ENCODE measurements at places on chromosomes 1 and 21.

- no peak for DNase-seq
Measured at GRCh38 chr1:178541829-178542553, 29.1 kb downstream of the TEX35 start.

DNA sequence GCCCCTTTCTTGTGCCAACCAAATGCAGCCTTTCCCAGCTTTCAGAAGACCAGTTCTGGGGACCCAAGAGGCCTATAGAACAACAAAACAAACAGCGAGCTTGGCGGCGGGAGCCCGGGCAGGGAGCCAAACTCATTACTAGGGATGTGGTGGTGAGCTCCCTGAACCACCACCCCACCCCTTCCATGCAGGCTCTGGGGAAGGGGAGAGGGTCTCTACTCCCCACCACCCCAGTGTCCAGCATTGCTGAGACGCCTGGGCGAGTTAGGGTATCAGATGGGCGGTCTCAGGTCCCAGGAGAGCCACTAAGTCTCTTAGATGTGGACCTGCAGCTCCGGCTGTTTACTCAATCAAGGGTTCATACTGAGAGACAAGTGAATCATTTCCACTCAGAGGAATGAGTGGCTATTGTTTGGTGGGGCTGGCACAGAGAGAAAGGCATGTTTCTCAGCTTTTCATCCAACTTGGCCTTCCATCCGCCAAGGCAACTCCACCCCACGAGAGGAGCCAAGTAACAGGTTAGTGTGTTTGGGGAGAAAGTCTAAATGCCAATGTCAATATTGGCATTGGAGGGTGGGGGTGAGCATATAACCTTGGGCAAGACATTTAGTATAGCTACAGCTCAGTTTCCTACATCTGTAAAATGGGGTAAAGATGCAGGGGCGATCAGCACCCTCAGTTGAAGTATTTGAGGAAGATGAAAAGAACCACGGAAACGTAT is 40.9 kb downstream of the PLXNA2 start:
- peak; percentile 78 for DNase-seq

GRCh38 chr1:26772687-26773086 is 15.1 kb upstream of the PIGV start:
- peak; percentile 100 for DNase-seq

DNA sequence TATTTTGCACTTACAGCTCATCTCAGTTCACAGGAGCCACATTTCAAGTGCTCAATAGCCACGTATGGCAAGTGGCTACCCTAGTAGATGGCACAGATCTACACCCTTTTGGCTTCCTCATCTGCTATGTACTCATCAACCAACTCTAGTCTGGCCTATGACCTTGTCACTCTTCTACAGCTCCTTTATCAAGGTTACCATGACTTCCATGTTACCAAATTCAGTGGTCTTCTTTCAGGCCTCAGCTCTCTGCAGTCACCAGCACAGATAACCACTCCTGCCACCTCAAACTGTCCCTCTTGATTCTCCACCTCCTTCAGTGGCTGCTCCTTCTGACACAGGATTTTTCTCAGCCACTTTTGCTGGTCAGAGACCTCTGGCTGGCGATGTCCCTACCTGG is 11.7 kb upstream of the USP48 start:
- no peak for DNase-seq

GRCh38 chr1:159799446-159799985 is 2.6 kb upstream of the FCRL6 start:
- DNase-seq, result no peak

GRCh38 chr1:34176830-34177603 is at the start of gene C1orf94:
Gene C1orf94 (plus strand): TSS chr1:34176907. CDS start chr1:34177790, 883 bp downstream.
- DNase-seq, result peak; percentile 5

- no peak for DNase-seq
Measured at GRCh38 chr1:208525417-208525816, 281.2 kb upstream of the PLXNA2 start.

- peak; percentile 11 for DNase-seq
Measured at GRCh38 chr1:248622570-248623001, 12.3 kb downstream of the OR2T11 start.

- peak; percentile 62 for DNase-seq
Measured at GRCh38 chr1:42931108-42931539, 27.5 kb downstream of the SLC2A1 start.

DNA sequence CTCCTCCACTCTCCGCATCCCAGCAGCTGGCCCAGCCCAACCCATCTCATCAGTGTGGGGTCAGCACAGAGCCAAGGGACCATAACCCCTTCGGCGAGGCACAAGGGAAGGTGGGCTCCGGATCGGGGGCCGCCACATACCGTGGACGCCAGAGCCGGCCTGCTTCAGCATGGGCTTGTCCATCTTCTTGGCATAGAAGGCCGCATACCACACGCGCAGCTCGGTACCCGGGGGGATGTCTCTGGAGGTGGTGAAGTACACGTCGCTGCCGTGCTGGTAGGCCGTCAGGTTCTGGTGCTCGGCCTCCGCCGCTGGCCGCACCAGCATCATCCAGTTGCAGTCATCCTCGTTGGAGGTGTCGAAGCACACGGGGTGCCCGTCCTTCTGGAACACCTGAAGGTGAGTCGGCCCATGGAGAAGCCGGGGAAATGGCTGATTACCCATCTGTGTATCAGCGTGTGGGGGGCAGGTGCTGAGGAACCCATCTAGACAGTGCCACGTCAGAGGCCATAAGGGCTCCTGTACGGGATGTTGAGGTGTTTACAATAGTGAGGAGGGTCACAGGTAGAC is 24.6 kb downstream of the PRDM15 start:
- no peak for DNase-seq

- DNase-seq, result no peak
Measured at GRCh38 chr1:88813471-88813870, 77.9 kb downstream of the GTF2B start.

DNA sequence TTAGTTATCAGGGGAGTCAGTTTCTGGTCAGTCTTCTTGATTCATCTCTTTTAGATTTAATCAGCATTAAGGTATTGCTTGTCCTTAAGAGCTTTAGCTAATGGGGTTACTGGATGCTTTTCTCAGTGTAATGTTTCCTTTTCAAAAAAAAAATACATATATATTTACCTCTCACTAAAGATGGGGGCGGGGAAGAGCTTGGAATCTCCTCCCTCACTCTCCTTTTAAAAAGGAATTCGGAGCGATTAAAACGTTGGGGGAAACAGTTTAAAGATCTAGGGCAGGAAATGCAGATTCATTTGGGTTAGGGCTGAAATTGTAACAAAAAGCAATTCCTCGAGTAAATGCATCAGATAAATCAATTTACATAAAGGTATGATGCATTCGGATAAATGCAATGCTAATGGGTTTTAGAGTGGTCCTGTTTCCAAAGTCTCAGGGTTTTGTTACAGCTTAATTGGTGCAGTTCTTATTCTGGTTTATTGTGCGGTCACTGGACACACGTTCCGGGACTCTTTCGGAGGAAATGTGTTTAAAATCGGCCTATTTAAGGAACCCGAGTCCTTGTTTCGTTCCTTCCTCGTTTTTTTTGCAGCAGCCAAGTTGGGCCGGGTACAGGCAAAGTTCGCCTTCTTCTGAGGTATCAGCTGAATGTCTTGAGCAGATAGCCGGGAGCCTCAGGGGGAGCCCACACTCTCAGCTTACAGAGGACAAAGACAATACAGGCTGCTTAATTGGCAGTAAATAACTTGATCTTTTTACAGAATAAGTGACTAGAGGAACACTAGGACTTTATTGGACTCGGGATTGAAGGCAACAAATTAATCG is 1.6 kb downstream of the LMO4 start:
- peak; percentile 38 for DNase-seq

GRCh38 chr21:44267655-44268142 is 6.0 kb upstream of the DNMT3L start:
- no peak for DNase-seq

DNA sequence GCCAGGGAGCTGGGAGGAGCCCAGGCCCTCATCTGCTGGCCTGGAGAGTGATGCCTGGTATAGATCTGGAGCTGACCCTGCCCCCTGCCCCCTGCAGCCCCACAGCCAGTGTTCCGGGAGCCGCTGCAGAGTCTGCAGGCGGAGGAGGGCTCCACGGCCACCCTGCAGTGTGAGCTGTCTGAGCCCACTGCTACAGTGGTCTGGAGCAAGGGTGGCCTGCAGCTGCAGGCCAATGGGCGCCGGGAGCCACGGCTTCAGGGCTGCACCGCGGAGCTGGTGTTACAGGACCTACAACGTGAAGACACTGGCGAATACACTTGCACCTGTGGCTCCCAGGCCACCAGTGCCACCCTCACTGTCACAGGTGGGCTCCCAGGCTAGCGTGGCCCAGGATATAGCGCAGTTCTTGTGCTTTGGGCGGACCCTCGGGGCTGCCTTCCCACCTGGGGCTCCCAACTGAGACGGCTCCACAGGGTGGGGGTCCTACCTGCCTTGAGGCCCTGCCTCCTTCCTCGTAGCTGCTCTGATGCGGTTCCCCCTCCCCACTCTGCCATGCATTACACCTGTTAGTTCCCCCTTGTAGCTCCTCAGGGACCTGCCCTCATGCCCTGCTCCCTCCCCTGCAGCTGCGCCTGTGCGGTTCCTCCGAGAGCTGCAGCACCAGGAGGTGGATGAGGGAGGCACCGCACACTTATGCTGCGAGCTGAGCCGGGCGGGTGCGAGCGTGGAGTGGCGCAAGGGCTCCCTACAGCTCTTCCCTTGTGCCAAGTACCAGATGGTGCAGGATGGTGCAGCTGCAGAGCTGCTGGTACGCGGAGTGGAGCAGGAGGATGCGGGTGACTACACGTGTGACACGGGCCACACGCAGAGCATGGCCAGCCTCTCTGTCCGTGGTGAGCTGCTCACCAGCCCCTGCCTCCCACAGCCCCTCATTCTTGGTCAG is 98.7 kb downstream of the OBSCN start:
- no peak for DNase-seq

DNA sequence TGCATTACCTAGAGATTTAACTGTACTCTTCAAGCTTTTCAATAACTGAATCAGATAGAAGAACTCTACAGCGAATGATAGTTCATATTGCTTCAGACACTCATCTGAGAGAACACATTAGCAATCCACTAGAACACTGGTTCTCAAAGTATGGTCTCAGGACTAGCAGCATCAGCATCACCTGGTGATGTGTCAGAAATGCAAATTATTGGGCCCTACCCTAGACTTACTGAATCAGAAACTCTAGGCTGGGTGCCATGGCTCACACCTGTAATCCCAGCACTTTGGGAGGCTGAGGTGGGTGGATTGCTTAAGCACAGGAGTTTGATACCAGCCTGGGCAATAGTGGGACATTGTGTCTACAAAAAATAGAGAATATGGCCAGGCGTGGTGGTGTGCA is 24.9 kb upstream of the GLIS1 start:
- no peak for DNase-seq

- no peak for DNase-seq
Measured at GRCh38 chr21:38346286-38346685, 89.5 kb downstream of the KCNJ15 start.
